ENCODE measurements at places on chromosomes 5 and 9. TPM values are rescaled to one million over a fixed set of nuclear protein-coding genes. Genes with fewer than 3 reads are reported as not detected.

Gene CRHBP
- polyA plus RNA-seq: 0.86 TPM

- peak; percentile 43 for DNase-seq
These were observed 4.3 kb upstream of the RNF44 start for GRCh38 chr5:176541338-176542134.

Gene PRKACG
- polyA plus RNA-seq: not detected

Gene TUSC1
- polyA plus RNA-seq: 13.5 TPM

- DNase-seq: no peak
These were observed 144.4 kb upstream of the IRX2 start for GRCh38 chr5:2895876-2896275.

DNA sequence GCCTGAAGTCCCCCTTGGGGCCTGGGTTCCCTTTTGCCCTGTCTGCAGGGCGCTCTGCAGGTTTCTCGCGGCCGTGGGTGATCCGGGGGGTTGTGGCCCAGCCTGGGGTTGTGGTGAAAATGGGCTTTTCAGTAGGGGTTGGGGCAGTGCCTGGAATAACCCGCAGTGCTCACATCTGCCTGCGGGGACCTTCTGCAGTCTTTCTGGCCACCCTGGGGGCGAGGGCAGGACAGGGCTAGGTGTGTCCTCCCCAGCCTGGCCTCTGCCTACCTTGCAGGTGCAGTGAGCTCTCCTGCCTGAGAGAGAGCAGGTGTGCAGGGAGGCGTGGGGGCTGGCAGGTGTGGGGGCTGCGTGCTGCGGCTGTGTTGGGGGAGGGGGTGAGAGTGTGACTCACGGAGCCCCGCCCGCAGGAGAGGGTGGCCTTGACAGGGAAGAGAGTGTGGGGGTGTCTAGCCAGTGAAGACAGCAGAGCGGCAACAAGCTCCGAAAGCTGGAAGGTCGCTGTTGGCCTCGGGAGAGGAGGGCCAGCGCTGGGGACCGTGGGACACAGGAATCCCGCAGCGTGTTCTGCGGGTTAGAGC, 131.4 kb downstream of the MRPL36 start:
- DNase-seq: no peak

GRCh38 chr5:88389338-88390095, 120.9 kb upstream of the TMEM161B start:
- DNase-seq: no peak

- DNase-seq: no peak
These were observed 81.3 kb upstream of the TMEM171 start for GRCh38 chr5:73039082-73039481.

DNA sequence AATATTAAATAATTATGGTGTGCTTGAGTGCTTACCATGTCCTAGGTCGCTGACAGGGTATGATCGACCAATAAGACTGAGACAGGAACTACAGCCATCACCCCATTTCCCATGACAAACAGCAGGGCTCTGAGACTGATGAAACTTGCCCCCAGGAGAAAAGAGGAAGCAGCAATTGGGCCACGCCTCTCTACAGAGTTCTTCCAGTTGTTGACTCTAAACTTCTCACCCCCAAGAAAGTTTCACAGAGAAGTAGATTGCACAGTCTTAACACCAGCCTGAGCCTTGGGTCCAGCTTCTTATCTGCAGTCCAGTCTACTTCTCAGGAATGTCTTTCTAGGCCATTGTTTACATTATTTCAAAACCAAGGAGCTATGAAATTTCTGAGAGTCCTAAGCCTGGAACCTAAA, 182.2 kb upstream of the ANKRD55 start:
- peak; percentile 83 for DNase-seq

Gene SPATA9
- polyA plus RNA-seq: 2.6 TPM
